Osteoblast (primary cell): ENCODE measurements at places on chromosomes 11 and 22. TPM values are rescaled to one million over a fixed set of nuclear protein-coding genes. Genes with fewer than 3 reads are reported as not detected.

Gene HBB
- total RNA-seq = not detected in 2 replicates

- DNase-seq = no peak
Measured at GRCh38 chr11:108790501-108791299, 125.8 kb downstream of the DDX10 start.

GRCh38 chr22:19271856-19272535 lies 19.5 kb downstream of the CLTCL1 start:
- no peak for DNase-seq

- no peak for DNase-seq
Measured at GRCh38 chr11:72929256-72929655, 115.0 kb downstream of the ATG16L2 start.

DNA sequence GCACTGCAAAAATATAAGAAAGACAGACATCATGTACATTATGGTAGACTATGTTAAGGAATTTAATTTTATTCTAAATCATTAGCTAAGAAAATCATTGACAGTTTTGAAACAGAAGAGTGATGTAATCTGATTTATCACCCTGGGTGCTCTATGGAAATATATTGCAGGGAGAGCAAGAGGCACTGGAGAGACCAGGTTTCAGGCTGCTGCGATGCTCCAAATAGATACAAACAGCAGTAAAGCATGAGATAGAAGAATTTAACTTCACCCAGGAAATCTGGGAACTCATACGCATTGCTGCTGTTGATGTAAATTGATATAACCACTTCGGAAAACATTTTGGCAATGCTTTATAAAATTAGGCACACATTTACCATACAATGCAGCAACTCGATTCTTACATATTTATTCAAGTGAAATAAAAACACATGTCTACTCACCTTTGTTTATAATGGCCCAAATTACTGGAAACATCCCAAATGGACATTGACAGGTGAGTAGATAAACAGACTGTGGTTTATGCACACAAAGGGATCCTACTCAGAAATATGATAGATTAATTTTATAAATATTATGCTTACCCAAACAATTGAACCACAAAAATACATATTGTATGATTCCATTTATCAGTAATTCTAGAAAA lies 535.1 kb upstream of the CHORDC1 start:
- DNase-seq = no peak

GRCh38 chr11:12845739-12846358 lies 163.3 kb upstream of the RASSF10 start:
- DNase-seq = no peak

GRCh38 chr11:65241134-65241533 lies 20.6 kb upstream of the POLA2 start:
- peak; percentile 19 for DNase-seq

Gene SPTBN2
- 0.88 and 2.2 TPM in 2 replicates for total RNA-seq

DNA sequence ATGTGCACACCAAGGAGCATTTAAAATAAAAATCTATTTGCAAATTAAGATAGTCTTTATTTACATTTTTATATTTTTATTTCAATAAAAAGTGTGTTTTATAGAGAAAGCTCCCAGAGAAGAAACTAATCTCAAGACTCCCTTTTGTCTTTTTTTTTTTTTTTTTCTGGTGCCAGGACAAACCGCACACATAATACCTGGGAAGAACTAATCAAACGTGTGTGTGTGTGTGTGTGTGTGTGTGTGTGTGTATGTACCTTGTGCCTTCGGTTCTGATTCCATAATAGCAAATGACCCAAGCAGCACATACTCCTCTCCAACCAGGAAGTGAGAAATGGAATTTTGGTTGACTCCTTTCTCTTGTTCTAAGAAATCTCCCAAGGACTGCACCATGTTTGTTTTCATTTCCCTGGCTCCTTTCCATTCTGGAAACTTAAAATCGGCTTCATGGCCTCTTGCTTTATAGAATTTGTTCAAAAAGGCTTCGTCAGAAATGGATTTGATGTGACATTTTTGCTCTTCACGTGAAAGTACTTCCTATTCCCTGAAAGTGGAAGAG lies 65.3 kb downstream of the ST3GAL4 start:
- no peak for DNase-seq

GRCh38 chr11:46100670-46101069 lies 20.6 kb downstream of the PHF21A start:
- DNase-seq = no peak

- no peak for DNase-seq
Measured at GRCh38 chr22:42475122-42475521, 42.9 kb upstream of the NFAM1 start.

Gene LPXN
- total RNA-seq = 8.5 and 14.5 TPM in 2 replicates

- DNase-seq = peak; percentile 63
Measured at GRCh38 chr22:36929621-36930020, 16.2 kb downstream of the CSF2RB start.

GRCh38 chr22:24984122-24984521 lies 31.6 kb downstream of the KIAA1671 start:
- no peak for DNase-seq

DNA sequence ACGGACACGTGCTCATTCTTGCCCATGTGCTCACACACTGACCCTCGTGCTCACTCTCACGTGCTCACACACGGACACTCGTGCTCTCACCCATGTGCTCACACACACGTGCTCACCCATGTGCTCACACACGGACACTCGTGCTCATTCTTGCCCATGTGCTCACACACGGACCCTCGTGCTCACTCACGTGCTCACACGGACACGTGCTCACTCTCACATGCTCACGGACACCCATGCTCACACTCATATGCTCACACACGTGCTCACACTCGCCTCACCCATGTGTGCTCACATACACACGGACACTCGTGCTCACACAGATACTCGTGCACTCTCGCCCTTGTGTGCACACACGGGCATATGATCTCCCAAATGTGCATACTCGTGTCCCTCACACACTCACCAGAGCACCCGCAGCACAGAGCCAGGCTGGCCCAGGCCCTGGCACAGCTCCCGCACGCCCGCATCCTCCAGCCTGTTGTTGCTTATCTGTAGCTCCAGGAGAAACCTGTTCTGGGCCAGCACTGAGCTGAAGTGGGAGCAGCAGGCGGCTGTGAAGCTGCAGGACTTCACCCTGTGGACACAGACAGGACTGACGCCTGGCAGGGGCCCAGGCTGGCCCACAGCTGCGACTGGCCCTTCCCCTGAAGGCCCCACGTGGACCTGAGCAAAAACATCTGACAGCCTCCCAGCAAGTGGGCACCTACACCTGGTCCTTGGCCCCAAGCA lies 9.3 kb downstream of the RNH1 start:
- DNase-seq = peak; percentile 84

- DNase-seq = no peak
Measured at GRCh38 chr11:12941671-12942070, 67.4 kb upstream of the RASSF10 start.

Gene SERHL2
- 2.9 TPM in 2 replicates for total RNA-seq

DNA sequence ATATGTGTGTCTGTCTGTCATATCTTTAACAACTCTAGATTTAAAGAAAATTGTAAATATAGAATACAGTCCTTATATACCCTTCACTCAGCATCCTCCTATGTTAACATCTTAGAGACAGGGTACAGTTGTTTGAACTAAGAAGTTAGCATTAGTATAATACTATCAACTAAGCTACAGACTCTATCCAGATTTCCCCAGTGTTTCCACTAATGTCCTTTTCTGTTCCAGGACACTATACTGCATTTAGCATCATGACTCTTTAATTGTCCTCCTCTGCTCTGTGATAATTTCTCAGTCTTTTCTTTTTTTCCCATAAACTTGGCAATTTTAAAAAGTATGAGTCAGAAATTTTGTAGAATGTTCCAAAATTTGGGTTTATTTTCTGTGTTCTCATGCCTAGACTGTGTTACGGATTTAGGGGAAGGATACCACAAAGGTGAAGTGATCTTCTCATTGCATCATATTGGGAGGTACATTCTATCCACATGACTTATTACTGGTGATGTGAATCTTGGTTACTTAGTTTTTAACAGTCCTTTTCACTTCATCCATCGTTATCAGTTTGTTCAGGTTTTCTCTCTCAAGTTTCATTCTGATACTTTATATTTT lies 168.4 kb downstream of the SBF2 start:
- DNase-seq = peak; percentile 75

GRCh38 chr22:20279662-20280134 lies 11.6 kb upstream of the RTN4R start:
- no peak for DNase-seq

Gene CRYBA4
- not detected in 2 replicates for total RNA-seq
